NCI-H748 treated with DMSO at 0.1 percent for 48 hours (cell line): ENCODE measurements at places on chromosomes 2 and 18.
A peak's percentile ranks its signal among the peaks of the same experiment; 100 is the strongest.

GRCh38 chr2:29066271-29066860 is 8.0 kb downstream of the PCARE start:
- DNase-seq, result no peak

DNA sequence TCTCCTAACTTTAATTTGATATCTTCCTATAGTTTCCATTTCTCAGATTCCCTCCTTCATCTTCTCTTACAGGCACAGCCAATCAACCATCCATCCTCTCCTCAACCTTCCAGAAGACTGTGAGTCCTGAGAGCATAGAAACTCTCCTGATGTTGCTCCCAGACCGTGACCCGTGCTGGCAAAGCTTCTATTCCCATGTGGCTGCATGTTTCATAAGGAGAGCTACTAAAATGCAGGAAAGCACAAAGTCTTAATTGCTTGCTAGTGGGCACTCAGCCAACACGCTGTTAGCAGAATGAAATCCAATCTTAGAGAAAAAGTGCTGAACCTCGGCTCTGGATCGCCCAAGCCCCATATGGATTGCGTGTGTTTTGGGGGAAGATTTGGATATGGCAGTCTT is 1244.7 kb upstream of the ZEB2 start:
- peak; percentile 15 for DNase-seq

DNA sequence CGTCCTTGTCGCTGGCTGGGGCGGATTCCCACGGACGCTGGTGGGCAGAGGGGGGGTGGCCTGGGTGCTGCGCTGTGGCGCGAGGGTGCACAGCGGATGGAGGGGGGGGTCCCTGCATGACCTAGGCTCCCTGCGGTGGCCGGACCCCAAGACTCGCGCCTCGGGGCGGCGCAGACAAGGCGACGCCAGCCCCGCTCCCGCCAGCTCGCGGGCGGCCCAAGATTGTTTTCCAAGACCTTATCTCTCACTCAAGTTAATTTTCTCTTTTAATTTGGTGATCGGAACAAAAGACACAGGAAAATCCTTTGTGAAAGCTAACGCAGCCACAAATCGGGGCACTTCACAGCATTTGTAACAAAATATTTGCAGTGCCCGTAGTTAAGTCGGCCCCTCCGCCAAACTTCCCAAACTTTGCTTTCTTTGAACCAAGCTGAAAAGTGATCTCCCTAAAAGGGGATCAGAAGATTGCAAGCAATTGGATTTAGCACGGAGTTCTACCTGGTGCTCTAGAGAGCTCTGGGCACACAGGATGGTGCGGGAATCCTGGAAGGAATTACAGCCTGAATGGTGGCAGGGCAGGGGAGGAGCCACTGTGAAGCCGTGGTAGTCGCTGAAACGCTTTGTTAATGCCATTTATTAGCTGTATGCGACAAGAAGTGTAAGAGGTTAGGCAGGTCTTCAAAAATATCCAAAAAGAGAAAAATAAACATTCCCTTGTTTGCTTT is 4.8 kb upstream of the ID2 start:
- no peak for DNase-seq

GRCh38 chr18:54557958-54558357 is 33.1 kb upstream of the DYNAP start:
- no peak for DNase-seq

DNA sequence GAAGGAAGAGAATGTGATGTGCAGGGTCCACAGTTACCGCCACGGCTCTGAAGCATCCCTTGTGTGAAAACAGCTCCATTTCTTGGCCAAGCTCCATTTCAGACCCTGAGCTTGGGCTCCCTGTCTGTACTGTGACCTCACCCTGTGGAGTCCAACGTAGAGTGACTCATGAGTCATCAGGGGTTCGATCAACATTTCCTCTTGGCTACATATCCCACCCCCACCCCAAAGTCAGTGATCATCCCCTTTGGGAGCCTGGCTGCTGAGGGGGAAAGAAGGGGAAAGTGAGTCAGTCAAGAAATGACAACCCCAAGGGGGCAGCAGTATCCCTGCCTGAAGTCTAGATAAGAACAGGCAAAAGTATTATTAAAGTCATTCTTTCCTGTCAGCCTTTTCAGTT is 62.2 kb downstream of the PAPOLG start:
- no peak for DNase-seq

DNA sequence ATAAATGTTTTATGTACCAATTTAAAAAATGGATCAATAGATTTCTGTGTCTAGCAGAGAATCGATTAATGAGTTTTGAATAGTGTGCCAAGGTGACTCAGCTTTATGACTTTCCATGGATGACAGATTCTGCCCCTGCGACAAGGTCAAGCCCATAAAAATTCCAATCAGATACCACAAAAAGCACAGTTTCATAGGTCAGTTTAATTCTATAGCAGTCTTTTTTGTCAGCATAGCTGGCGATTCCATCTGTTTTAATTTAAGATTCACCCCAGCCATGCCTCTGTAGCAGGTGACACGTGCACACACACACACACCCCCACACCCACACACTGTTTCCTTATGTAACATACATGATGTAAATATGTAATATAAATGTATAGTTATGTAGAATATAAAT is 28.9 kb downstream of the RAB31 start:
- DNase-seq, result peak; percentile 82

DNA sequence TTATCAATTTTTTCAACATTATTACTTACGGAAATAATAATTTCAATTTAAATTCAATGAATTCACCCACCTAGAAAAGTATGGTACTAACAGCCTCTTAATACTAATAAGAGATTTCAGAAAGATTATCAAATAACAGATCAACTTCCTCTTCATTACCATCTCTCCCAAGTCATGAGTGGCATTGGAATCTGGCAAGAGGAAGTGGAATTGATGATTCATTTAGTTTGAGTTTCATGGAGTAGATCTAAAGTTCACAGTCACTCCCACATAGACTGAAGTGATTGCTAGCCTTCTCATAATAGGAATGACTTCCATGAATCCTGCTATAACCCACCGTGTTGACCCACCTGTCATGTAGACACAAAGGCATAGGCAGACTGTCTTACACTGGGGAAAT is 77.7 kb upstream of the WDR75 start:
- DNase-seq, result no peak

DNA sequence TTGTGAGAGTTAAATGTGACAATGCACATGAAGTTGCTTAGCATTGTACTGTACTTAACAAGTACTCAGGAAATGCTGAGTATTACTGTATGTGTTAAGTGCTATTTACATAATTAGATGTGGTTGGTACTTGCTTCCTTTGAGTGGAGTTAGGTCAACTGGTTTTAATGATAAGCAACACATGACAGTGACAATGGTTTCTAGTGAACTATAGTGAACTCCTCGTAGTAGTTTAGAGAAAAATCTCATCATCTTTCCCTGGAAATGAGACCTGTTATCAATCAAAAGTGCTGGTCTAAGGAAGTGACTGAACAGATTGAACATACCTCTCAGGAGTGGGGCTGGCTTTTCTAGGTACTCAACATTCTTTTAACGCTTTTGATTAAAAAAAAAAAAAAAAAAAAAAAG is 29.2 kb upstream of the ZDBF2 start:
- DNase-seq, result no peak

DNA sequence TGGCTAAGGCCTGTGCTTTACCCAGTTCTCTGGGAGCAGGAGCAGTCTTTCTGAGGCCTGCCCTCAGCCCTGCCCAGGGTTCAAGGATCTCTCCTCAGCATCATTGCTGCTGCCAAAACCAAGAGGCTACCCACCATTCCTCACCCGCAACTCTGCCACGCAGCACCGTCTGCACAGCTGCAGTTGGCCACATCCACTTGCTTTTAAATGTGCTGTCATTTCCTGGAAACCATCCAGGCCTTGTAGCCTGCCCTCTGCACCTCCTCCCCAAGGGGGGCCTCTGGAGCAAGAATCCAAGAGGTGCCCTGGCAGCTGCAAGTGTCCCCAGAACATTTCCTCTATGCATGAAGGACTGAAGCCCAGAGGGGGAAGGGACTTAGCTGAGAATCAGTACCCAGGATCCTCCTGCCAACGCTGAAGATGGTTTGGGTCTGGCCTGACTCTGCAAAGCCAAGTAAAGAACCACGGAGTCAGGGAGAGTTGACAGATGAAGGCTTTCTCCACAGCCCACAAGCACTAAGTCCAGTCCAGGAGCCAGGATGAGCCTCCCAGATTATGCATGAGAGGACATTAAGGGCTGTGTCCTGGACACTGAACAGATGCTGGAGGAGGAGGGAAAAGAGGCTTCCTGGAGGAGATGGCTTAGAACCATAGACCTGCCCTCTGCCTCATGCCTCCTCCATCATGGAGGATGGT is 14.9 kb downstream of the EMX1 start:
- DNase-seq, result no peak

GRCh38 chr2:187689372-187689771 is 135.1 kb upstream of the TFPI start:
- DNase-seq, result peak; percentile 9

GRCh38 chr2:96151595-96152303 is 6.5 kb upstream of the DUSP2 start:
- no peak for DNase-seq

- DNase-seq, result no peak
These were observed 57.0 kb upstream of the FAM237A start for GRCh38 chr2:206585335-206585734.

- peak; percentile 62 for DNase-seq
These were observed 97.6 kb downstream of the WDR7 start for GRCh38 chr18:56748698-56749268.

DNA sequence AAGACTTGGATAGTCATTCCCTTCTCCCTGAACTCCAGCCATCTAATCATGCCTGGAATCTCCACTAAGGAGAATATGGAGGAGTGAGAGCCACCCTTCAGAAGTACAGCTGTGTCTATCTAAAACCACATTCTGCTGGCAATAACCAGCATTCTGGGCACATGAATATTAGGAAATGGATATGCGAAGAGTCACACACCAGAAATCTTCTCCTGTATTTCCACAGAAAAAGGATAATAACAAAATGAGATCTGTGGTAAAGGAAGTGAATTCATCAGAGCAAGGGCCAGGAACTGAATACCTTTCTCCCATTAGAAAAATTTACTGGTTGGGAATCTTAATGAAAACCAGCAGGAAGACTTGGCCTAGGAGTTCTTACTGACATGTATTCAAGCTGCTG is 218.8 kb downstream of the SCG2 start:
- DNase-seq, result no peak

GRCh38 chr18:13577091-13577697 is 149.2 kb downstream of the FAM210A start:
- no peak for DNase-seq

- DNase-seq, result no peak
These were observed 30.8 kb upstream of the CCL20 start for GRCh38 chr2:227782804-227783203.

GRCh38 chr2:96960153-96960961 is 26.0 kb downstream of the FAM178B start:
- DNase-seq, result peak; percentile 28

- no peak for DNase-seq
These were observed 217.5 kb downstream of the TRIB2 start for GRCh38 chr2:12934146-12934756.

DNA sequence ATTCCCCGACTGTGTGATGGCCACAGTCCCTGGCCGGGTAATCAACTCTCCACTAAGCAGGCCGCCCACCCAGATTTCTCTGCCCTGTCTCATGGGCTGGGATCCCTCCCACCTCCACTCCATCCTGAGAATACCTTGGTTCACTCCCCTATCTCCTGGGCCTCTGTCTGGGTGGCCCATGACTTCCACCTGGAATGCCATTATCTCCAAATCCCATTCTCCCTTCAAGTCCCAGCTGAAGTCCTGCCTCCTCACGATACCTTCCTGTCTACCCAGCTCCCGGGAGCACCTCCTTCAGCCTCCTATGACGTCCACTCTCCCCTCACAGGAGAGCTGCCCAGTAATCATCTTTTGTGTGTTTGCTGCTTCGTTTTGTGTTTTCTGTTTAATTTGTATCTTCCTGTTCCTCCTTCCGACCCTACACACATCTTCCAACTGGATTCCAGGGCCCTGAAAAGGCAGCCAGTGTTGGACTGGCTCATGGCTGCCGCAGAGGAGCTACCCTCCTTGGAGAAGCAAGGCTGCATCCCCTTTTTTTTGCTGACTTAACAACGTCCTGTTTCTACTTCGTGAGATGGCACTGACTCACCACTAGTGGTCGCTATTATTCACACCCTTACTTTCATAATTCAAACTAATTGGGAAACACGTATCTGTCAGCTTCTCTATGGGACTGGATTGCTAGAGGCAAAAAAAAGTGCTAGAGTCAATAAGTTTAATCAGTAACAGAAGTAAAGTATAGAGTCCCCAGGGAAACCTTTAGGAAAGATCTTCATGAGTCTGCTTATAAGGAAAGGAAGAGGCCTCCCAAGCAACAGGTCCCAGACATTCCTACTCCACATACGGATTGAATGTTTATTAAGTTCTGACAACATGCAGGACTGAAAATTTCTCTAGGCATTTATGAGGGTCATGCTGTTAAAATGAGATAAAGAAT is 171.9 kb upstream of the GATA6 start:
- DNase-seq, result peak; percentile 34

DNA sequence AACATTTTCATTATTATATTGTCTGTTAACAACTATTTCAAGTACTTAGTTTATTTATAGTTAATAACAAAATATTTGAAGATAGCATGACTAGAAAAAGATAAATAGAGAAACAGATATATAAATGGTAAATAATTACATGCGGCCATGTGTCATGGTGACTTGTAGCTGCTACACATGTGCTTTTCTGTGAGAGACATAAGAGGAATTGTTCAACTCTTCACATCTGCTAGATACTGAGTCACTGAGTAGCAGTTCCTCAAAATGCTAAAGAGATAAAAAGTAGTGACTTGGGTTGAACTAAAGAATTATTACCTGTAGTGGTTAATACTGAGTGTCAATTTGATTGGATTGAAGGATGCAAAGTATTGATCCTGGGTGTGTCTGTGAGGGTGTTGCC is 37.5 kb upstream of the SCN9A start:
- no peak for DNase-seq

DNA sequence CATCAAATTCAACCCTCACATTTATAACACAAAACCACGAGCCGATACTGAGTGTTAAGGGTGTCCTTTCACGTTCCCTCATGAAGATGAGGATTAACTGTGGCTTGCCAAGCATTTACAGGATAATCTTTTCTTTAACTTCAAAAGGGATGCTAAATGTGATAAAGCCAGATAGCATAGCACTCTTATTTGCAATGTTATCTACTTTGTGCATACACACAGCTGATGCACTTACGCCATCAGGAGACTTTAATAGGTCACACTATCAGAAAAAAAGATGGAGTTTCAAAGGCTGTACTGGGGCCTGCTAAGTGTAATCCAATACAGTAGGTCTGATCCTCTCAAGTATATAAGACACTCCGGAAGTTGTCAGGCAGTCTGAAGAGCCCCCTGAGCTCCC is 572.7 kb downstream of the PIK3C3 start:
- DNase-seq, result no peak

- no peak for DNase-seq
These were observed 135.5 kb downstream of the GAREM1 start for GRCh38 chr18:32335228-32335627.

GRCh38 chr2:45709137-45709536 is 57.7 kb downstream of the PRKCE start:
- no peak for DNase-seq
